ENCODE measurements at places on chromosomes 7 and 10.
A peak's percentile ranks its signal among the peaks of the same experiment; 100 is the strongest.

- DNase-seq, result peak; percentile 83
Measured at GRCh38 chr7:111229916-111230315, 139.0 kb downstream of the LRRN3 start.

- no peak for DNase-seq
Measured at GRCh38 chr7:17706734-17707133, 233.6 kb downstream of the SNX13 start.

GRCh38 chr7:91398341-91398740 is 134.1 kb downstream of the FZD1 start:
- DNase-seq, result no peak

DNA sequence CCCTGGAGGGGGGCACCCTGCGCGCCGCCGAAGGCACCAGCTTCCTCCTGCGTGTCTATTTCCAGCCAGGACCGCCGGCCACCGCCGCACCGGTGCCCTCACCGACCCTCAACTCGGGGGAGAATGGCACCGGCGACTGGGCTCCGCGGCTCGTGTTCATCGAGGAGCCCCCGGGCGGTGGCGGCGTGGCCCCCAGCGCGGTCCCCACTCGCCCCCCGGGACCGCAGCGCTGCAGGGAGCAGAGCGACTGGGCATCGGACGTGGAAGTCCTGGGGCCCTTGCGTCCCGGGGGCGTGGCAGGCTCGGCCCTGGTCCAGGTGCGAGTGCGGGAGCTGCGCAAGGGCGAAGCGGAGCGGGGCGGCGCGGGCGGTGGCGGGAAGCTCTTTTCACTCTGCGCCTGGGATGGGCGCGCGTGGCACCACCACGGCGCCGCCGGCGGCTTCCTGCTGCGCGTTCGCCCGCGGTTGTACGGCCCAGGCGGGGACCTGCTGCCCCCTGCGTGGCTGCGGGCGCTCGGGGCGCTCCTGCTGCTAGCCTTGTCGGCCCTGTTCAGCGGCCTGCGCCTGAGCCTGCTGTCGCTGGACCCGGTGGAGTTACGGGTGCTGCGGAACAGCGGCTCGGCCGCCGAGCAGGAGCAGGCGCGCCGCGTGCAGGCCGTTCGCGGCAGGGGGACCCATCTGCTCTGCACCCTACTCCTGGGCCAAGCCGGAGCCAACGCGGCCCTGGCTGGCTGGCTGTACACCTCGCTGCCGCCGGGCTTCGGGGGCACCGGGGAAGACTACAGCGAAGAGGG is 594 bp downstream of the CNNM1 start:
- no peak for DNase-seq

DNA sequence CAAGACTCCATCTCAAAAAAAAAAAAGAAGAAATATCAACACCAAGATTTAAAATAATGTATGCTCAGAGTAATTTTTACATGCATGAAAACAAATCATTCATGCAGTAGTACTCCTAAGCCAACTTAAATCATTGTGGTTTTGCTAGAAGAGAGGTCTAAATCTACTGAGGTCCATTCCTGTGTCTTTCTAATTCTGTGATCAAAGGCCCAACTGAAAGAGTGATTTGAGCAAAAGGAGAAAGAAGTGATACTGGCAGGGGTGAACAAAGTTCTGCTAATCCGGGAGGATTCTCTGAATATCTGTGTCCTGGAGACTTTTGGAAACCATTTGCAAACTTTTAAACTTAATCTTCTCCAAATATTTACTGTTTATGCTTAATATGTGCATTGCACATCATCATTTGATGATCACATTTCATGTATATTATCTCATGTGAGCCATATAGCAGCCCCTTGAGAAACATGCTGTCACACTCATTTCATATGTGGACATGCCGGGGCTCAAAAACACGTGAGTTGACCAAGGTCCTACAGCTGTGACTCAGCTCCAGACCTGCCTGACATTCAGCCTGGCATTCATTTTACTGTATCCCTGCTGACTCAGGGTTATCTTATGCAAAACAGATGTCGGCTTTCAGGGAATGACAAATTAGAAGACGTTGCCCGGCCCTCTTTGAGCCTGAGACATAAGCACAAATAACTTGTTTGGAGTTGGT is 76.4 kb downstream of the FAM107B start:
- peak; percentile 70 for DNase-seq

DNA sequence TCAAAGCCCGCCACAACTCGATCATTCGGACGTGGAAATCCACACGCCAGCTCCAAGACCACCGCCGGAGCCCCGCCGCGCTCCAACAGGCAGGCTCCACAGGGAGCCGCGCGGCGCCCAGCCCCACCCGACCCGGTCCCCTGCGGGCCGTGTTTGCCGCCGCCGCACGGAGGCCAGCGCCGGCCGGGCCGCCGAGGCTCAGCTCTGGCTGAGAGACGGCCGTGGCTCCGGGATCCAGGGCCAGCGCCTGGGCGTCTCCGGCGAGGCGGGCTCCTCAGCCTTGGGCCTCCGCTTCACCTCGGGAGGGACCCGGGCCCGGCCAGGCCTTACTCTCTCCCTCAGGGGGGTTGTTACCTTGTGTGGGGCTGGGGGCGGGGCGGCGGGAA is 333 bp downstream of the SMNDC1 start:
- DNase-seq, result no peak

DNA sequence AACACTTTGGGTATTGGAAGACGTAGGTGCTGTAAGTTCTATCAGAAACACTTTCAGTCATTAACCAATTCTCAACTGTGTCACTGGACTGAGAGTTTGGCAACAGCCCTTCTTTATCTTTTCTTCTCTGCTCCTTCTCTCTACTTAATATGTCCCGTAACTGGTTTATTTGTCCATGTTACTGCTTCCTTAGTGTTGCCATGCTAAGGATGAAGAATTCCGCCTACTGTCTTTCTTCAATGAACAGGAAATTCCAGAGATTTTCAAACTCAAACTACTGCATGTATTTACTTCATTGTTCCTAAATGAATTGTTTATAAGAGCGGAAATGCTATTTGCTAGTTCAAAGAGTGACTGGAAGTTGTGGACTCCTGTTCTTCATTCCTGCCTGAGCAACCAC is 143.7 kb downstream of the TAX1BP1 start:
- no peak for DNase-seq

GRCh38 chr10:24858288-24859270 is 93.8 kb downstream of the PRTFDC1 start:
- no peak for DNase-seq

- no peak for DNase-seq
Measured at GRCh38 chr7:37220664-37221063, 228.0 kb downstream of the ELMO1 start.

- no peak for DNase-seq
Measured at GRCh38 chr10:124680675-124681074, 63.5 kb downstream of the FAM53B start.

DNA sequence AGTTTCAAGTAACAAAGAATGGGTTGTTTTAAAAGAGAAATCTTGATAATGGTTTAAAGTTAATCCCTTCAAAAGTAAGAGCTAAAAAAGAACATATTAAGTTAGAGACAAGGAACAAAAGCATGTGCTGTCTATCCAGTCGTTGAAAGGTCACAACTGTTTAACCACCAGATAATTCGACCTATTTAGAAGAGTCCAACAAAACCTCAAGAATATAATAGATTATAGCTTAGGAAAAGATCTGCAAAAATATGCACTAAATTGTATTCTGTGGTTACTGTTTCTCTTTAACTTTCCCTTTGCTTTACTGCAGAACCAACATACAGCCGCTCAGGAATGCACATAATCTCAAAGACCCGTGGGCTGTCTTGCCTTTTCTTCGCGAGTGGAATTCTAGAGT is 74.9 kb downstream of the PCGF5 start:
- DNase-seq, result no peak

GRCh38 chr10:119199231-119199992 is 8.0 kb upstream of the GRK5 start:
- no peak for DNase-seq

- no peak for DNase-seq
Measured at GRCh38 chr7:98229441-98229840, 18.2 kb downstream of the BHLHA15 start.

DNA sequence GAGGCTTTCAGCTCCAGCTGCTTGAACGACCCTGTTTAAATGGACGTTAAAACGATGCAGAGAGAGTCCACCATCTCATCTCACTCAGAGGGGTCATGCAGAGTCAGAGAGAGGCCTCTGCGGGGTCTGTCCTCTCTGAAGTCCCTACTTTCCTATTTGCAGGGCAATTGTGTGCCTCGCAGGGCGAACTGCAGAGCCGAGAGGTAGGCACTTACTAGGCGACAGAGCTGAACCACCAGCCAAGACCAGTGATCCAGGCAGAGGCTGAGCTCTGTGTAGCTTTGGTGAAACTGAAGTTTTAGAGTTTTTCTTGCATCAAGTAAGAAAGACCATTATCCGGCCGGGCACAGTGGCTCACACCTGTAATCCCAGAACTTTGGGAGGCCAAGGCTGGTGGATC is 64.1 kb upstream of the CUX1 start:
- DNase-seq, result no peak

GRCh38 chr10:110379831-110380230 is 75.1 kb upstream of the SMNDC1 start:
- DNase-seq, result no peak

- DNase-seq, result no peak
Measured at GRCh38 chr10:24536636-24537035, 187.1 kb downstream of the ARHGAP21 start.
